ENCODE measurements at places on chromosomes 5 and 9. TPM values are rescaled to one million over a fixed set of nuclear protein-coding genes. Genes with fewer than 3 reads are reported as not detected.

DNA sequence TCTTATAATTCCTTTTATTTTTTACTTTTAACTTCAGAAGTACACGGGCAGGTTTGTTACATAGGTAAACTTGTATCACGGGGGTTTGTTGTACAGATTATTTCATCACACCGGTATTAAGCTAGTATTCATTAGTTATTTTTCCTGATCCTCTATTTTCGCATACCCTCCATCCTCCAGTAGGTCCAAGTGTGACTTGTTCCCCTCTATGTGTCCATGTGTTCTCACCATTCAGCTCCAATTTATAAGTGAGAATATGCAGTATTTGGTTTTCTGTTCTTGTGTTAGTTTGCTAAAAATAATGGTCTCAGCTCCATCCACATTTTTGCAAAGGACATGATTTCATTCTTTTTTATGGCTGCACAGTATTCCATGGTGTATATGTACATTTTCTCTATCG lies 43.1 kb upstream of the IFNE start:
- DNase-seq: no peak

GRCh38 chr5:112757468-112758208 lies 20.0 kb downstream of the APC start:
- no peak for DNase-seq

The IFNA10 gene
- total RNA-seq: not detected

The FCN1 gene
- total RNA-seq: 7.1 TPM
